ENCODE measurements at places on chromosomes 4 and X. TPM values are rescaled to one million over a fixed set of nuclear protein-coding genes. Genes with fewer than 3 reads are reported as not detected.

- no peak overlapping the region for H3K27ac ChIP-seq
- H3K4me1 ChIP-seq, result no peaks in the 10 kb centered on the region
- no peaks in the 10 kb centered on the region for H3K27me3 ChIP-seq
- no peak for DNase-seq
- H3K36me3 ChIP-seq, result no peaks in the 10 kb centered on the region
Observed at GRCh38 chrX:105063743-105064142, 156.8 kb downstream of the TEX13A start.

- no peak overlapping the region for H3K27ac ChIP-seq
- H3K27me3 ChIP-seq, result no peaks in the 10 kb centered on the region
- DNase-seq, result no peak
- H3K4me1 ChIP-seq, result no peaks in the 10 kb centered on the region
- H3K4me3 ChIP-seq, result no peak overlapping the region
Observed at GRCh38 chr4:95603393-95603792, 54.6 kb upstream of the UNC5C start.

The DCLK2 gene
- 2.8 TPM for total RNA-seq

DNA sequence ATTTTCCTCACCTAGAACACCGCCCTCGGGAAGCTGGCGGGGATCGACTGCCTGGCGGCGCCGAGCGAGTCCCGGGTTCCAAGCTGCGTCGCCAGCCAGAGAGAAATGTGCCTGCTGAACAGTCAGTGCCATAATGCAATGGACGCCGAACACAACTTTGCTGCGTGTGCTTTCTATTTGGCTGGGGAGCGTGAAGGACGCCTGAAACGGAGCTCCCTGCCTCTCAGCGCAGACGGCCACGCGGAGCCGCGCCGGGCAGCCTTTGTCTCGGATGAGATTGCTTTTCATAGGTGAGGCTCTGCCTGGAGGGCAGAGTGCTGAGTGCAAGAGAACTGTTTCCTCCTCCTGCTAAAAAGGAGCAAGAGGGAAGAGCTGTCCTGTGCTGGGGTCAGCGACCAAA lies 107.7 kb upstream of the BCOR start:
- no peak overlapping the region for H3K4me3 ChIP-seq
- no peak for DNase-seq
- H3K4me1 ChIP-seq, result no peaks in the 10 kb centered on the region
- H3K36me3 ChIP-seq, result no peaks in the 10 kb centered on the region
- no peak overlapping the region for H3K27ac ChIP-seq

GRCh38 chr4:95272036-95272435 lies 276.7 kb downstream of the UNC5C start:
- no peaks in the 10 kb centered on the region for H3K36me3 ChIP-seq
- no peak for DNase-seq
- no peak overlapping the region for H3K4me3 ChIP-seq

DNA sequence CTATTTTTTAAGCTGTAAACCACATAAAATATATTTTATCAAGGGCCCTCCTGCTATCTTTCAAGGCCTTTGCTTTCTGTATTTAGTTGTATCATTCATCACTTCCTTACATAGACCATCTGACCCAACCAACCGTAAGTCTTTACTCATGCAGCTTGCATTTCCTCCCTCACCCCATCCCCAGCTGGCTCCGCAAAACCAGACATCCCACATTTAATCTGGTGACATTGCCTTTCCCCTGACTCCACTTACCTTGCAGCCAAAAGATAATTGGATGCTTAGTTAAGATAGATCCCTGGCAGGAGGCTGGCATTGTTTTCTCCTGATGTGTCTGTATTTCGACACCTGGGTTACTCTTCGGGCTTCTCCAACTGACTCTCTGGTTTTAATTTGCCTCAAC lies 183.7 kb upstream of the LDB2 start:
- no peaks in the 10 kb centered on the region for H3K4me1 ChIP-seq
- DNase-seq, result no peak
- H3K36me3 ChIP-seq, result no peaks in the 10 kb centered on the region
- H3K27ac ChIP-seq, result no peak overlapping the region

The GRPR gene
- total RNA-seq, result 6.1 TPM

GRCh38 chr4:144115519-144115918 lies 25.0 kb downstream of the GYPA start:
- H3K36me3 ChIP-seq, result no peaks in the 10 kb centered on the region
- DNase-seq, result no peak
- H3K4me3 ChIP-seq, result no peak overlapping the region
- H3K4me1 ChIP-seq, result no peaks in the 10 kb centered on the region
- H3K27ac ChIP-seq, result no peak overlapping the region

DNA sequence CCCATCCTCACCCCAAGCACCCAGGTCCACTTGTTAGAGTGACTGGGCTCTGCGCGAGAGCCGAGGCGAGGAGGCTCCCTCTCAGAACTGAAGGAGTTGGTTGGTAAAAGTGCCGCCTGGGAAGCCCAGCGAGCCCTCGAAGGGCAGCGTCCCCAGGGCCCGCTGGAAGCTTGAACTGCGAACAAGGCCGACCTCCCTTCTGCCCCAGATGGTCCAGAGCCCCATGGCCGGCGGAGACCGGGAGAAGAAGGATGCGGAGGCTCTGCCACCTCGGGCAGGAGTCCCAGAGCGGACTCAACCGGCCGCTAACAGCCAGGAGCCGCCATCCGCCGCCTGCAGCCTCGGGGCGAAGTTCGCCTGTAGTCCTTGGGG lies 116.3 kb upstream of the TEX13C start:
- peaks cover 20% of the 10 kb centered on the region for H3K27me3 ChIP-seq
- no peak overlapping the region for H3K27ac ChIP-seq
- H3K4me1 ChIP-seq, result no peaks in the 10 kb centered on the region
- no peaks in the 10 kb centered on the region for H3K36me3 ChIP-seq
- no peak for DNase-seq

The HOPX gene
- total RNA-seq, result 17.7 TPM

GRCh38 chr4:142243255-142243654 lies 602.8 kb downstream of the INPP4B start:
- no peak overlapping the region for H3K27ac ChIP-seq
- H3K36me3 ChIP-seq, result no peaks in the 10 kb centered on the region
- H3K4me1 ChIP-seq, result no peaks in the 10 kb centered on the region
- DNase-seq, result no peak

DNA sequence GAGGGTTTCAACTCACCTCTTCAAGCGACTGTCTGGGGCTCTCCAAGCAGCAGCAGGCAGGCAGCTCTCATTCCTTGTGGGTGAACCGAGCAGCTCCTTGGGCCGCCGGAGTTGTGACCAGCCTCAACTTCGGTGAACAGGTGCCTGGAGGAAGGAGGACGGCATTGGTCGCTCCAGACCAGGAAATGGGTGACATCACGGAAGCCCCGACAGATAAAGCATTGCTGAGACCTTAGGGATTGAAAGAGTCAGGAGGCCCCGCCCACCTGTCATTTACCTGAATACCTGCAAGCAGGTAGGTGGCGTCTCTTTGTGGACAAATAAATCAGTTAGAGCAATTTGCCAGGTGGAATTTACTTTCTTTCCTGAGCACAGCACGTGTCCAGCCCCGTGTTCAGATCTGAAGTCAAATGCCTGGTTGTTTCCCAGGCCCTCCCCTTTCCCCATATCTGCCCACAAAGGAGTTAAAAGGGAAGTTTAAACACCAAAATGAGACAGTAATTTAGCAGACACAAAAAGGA lies at the start of gene LNX1:
LNX1 (minus strand) TSS at position 115 of the 521 bp plus-strand sequence. CDS start 17,484 bp downstream, outside the sequence.
- DNase-seq, result peak; percentile 97
- H3K27ac ChIP-seq, result peak within 1 kb of the TSS; percentile 89
- H3K36me3 ChIP-seq, result no peaks in the 10 kb centered on the region
- peaks cover 30% of the 10 kb centered on the region for H3K4me1 ChIP-seq

The FSTL5 gene
- total RNA-seq, result 0.57 TPM

The IL1RAPL1 gene
- total RNA-seq, result 3.9 TPM

DNA sequence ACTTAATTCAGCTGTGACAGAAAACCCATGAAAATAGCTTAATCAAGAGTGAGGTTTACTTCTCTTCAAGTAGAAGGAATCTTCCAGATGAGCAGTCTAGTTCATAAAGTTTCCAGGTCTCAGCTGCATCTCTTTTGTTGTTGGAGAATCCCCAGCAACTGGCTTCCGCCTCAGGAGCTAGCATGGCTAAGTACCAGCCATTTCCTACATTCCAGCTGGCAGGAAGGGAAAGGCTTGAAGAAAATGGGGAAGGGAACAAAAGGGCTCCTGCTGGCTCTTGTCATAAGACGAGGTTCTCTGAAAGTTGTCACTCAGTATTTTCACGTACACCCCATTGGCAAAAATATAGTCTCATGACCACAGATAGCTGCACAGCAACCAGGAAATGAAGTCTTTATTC lies 27.3 kb upstream of the TRIM2 start:
- no peaks in the 10 kb centered on the region for H3K4me1 ChIP-seq
- no peaks in the 10 kb centered on the region for H3K36me3 ChIP-seq
- no peak overlapping the region for H3K27ac ChIP-seq
- DNase-seq, result no peak

DNA sequence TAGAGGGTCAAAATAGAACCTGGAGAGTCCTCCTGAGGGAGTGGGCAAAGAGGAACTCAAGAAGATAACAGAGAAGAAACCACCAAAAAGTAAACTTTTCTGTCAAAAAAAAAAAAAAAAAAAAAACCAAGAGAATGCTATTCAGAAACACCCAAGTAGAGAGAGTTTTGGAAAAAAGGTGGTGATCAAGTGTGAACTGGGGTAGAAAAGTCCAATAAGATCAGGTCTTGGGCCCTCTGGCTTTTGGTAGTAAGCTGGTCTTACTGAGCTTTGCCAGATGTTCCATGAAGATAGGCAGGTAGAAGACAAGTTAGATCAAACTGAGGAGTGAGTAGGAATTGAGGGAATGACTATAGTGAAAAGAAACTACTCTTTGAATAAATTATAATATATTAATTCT lies 167.5 kb downstream of the COL25A1 start:
- H3K27ac ChIP-seq, result no peak overlapping the region
- no peaks in the 10 kb centered on the region for H3K36me3 ChIP-seq
- H3K4me1 ChIP-seq, result no peaks in the 10 kb centered on the region
- H3K4me3 ChIP-seq, result no peak overlapping the region

GRCh38 chr4:100188829-100189228 lies 1.4 kb downstream of the DDIT4L start:
- no peaks in the 10 kb centered on the region for H3K36me3 ChIP-seq
- H3K27me3 ChIP-seq, result peaks cover 17% of the 10 kb centered on the region
- peaks cover 13% of the 10 kb centered on the region for H3K4me1 ChIP-seq
- peak overlapping the region; percentile 32 for H3K4me3 ChIP-seq

DNA sequence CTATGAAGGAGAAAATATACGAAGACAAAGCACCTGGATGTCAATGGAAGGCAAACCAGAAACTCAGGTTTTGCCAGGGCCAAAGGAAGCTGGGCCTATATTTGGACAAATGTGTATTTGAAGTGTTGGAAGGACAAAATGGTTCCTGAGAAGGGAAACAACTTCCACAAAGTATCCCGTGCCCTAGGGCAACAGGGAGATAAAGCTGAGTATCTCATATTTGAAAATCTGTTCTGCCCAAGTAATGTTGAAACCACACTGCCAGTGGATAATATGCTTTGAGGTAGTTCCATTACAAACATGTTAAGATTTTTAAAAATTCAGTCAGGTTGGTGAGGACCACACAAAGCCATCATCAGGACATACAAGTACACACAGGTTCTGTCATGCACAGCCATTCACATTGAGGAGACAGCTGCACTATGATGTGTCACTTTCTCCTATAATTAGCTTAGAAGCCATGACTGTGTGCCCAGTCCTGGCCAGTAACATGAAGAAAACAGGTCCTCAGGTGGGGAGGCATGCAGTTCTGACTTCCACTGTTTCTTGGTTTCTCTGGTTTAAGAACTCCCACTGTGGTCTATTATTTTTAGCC lies 116.4 kb downstream of the PWWP3B start:
- H3K27me3 ChIP-seq, result no peaks in the 10 kb centered on the region
- no peak overlapping the region for H3K4me3 ChIP-seq
- DNase-seq, result no peak
- H3K4me1 ChIP-seq, result no peaks in the 10 kb centered on the region
- H3K27ac ChIP-seq, result no peak overlapping the region

The HTRA3 gene
- total RNA-seq, result 17.7 TPM
